ENCODE measurements at places on chromosomes 12 and 14.
A peak's percentile ranks its signal among the peaks of the same experiment; 100 is the strongest.

- no peak for DNase-seq
These were observed 239.0 kb upstream of the ATP2B1 start for GRCh38 chr12:89947437-89948270.

- DNase-seq, result no peak
These were observed 40.1 kb downstream of the STXBP6 start for GRCh38 chr14:25009891-25010290.

GRCh38 chr14:54025661-54026060, 69.0 kb upstream of the BMP4 start:
- no peak for DNase-seq

GRCh38 chr12:3697311-3697870, 55.5 kb downstream of the CRACR2A start:
- no peak for DNase-seq

DNA sequence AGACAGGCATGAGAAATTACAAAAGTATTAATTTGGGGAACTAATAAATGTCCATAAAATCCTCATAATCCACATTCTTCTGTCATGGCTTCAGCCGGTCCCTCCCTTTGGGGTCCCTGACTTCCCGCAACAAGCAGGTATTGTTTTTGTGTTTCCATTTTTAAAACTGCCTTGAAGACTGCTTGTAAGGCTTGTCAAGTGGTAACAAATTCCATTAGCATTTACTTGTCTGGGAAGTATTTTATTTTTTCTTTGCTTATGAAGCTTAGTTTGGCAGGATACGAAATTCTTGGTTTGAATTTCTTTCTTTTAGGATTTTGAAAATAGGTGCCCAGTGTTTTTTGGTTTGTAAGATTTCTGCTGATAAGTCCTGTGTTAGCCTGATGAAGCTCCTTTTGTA, 65.3 kb upstream of the LRFN5 start:
- no peak for DNase-seq

DNA sequence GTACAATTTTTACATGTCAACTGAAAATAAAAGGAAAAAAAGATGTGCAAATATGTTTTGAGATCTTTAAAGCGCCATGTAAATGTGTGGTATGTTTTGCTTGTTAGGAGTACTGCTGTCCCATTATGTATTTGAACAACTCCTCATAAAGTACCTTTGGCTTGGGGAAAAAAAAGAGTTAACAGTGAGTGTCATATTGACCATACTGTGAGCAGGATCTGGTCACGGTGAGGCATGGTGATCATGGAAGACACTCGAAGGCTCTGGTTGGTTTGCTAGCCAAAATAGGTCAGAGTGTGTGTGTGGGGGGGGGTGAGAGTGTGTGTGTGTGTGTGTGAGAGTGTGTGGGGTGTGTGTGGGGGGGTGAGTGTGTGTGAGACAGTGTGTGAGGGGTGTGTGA, 10.1 kb upstream of the FBXL14 start:
- no peak for DNase-seq

DNA sequence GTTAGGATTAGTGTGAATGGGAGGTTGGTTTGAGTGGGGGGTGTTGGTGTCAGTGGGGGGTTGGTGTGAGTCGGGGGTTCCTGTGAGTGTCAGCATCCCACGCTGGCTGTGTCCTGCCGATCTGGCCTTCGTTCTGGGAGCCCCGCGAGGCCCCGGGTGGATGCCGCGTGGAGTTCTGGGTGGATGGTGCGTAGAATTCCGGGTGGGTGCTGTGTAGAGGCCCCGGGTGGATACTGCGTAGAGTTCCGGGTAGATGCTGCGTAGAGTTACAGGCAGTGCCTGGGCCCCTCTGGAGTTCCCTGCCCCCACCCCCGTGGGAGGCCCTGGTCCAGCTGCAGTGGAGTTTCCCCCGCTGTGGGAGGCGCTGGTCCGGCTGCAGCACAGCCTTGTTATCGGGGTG, 8.7 kb downstream of the NOC4L start:
- DNase-seq, result no peak

DNA sequence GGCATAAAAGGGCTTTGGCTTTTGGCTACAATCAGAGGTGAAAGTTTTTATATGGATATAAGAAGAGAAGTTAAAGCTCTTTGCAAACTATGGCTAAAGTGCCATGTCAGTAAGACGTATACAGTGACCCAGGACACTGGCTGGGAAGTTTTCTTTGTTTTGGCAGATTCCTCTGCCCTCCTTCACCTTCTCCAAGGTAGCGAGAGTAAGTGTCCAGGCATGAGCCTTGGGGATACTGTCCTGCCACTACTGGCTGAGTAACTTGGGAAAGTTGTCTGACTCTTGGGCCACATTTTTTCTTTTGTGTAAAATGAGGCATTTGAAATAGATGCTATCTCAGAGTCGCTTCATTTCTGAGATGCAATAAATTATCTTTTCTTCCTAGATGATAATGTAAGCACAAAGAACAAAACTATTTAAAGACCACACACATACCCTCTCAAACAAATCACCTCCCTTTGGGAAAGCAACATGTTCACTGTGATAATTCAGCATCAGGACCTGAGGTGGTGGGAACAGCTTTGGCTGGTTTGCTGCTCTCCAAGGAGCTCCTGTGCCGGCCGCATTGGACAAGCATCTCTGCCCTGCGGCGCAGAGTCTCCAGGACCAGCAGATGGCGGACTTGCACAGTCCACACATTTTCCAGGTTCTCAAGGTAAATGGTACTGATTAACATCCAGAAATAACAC, 106.3 kb downstream of the PTCSC3 start:
- peak; percentile 72 for DNase-seq

DNA sequence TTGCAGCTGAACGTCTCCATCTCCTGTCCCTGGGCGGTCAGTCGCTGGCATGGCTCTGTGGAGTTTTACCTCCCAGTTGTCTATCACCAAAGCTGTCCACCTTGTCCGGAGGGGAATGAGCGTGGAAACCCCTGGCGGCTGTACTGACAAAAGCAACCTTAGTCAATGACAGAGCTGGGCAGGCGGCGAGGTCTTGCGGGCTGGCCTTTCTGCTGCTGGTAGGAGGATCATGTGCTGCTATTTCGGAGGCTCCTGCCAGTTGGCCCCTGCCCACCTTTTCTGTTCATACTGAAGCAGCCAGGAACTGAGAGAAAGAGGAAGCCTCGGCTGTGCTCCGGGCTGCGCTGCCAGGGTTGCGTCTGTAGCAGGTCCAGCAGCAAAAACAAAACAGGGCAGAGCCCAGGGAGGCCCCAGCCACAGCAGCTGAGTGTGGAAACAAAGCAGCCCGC, 57.7 kb downstream of the HMGA2 start:
- no peak for DNase-seq

DNA sequence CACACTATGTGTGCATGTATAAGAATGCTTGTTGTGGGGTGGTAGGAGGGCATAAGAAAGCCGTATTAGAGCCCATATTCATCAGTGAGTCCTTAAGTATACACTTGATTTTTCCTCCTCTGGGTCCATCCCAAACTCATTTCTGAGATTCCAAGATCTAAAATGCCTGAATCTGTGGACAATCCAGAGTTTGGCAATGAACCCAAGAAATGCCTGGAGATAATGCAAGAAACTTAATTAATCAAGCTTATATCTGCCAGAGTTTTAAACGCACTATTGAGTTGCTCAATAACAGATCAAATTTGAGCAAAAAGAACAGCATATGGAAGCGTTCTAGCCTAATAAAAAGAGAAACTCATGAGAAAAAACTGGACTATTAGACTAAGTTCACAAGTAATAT, 143.4 kb upstream of the NAV3 start:
- DNase-seq, result no peak

- no peak for DNase-seq
These were observed 167.2 kb upstream of the BMP4 start for GRCh38 chr14:54123841-54124240.

- no peak for DNase-seq
These were observed 257.8 kb upstream of the CCDC196 start for GRCh38 chr14:66228267-66228970.

- no peak for DNase-seq
These were observed 6.8 kb upstream of the HNF1A start for GRCh38 chr12:120971299-120972180.

- DNase-seq, result no peak
These were observed 347.2 kb upstream of the DCN start for GRCh38 chr12:91529829-91530228.

GRCh38 chr14:93160353-93160801, 24.3 kb downstream of the MOAP1 start:
- no peak for DNase-seq

DNA sequence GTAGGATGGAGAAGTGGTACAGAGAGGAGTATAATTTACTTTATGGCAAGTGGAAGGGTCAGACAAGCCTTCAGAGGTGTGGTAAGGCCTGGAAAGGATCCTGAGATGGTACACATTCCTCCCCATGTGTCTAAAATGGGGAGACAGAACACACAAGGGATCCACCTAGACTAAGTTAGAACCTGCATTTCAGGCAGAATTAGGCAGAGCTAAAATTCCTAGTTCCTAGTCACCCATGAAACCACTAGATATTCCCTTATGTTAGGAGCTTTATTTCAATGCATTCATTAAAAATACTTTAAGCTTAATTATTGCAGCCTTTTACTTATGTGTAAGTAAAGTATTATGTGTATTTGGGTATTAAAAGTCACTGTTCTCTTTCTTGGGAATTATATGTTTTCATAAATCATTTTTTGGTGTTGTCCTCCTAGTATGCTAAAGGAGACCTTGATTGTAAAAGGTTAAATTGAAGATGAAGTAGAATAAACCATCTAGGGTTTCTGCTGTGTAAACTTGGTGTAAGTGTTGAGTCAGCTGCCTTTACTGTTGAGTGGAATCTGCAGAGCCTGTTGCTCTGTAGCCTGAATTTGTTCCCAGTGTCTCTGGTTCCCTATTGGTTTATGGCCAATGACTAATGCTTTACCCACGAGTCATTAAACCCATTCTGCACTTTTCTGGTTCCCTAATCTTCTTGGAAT, 423.2 kb downstream of the ATP23 start:
- no peak for DNase-seq

- DNase-seq, result no peak
These were observed 68.5 kb downstream of the AEBP2 start for GRCh38 chr12:19507823-19508222.

GRCh38 chr12:20097626-20098025, 270.7 kb upstream of the PDE3A start:
- DNase-seq, result no peak

DNA sequence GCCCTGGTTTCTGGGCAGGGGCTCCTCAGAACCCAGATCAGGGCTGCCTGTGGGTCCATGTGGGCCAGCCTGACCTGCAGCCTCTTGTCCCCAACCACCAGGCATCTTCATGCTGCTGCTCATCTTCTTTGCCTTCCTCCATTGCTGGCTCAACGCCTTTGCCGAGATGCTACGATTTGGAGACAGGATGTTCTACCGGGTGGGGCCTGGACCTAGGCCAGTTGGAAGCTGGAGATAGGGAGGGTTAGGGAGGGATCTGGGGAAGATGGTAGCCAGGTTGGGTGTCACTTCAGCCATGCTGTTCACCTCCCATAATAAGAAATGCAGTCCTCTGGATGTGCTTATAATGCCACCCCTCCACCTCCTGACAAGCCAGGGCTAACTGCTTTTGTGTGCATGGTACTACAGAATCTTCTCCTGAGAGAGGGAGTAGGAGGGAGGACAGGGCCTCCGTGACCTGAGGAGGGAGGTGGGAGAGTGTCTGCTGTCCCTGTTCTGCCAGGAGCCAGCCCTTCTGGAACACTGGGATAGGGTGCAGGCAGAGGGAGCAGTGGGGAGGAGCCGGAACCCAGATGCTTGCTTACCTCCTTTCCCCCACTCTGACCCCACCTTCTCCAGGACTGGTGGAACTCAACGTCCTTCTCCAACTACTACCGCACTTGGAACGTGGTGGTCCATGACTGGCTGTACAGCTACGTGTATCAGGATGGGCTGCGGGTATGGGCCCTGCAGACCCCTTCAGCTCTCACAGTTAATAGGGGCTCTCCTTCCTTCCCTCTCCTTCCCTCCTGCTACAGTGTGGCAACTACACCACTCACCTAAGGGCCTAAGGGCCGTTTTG, 17.6 kb downstream of the SOAT2 start:
- no peak for DNase-seq

GRCh38 chr14:96574633-96575632, 72.8 kb downstream of the PAPOLA start:
- no peak for DNase-seq

GRCh38 chr12:8031872-8032241, 659 bp upstream of the FOXJ2 start:
- no peak for DNase-seq

GRCh38 chr14:75025082-75025481, 22.4 kb downstream of the EIF2B2 start:
- no peak for DNase-seq

DNA sequence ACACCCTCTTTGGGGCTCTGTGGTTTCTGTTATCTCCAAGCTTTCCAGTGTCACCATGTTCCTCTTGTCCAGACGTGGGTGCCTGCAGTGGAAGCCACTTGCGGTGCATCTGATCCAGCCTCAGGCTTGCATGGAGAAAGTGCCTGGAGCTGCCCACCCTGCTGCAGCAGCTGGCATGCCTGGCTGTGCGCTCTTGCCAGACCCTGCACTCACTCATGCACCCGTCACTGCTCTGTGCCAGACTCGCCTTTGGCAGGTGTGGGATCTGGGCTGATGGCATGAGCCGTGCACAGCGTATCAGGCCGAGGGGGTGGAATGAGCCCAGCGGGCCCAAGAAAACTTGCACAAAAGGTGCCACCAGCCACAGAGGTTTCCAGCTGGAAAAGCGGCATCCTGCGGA, 105.1 kb downstream of the MNAT1 start:
- DNase-seq, result no peak

- DNase-seq, result no peak
These were observed 53.1 kb downstream of the SLC6A12 start for GRCh38 chr12:160858-161257.

DNA sequence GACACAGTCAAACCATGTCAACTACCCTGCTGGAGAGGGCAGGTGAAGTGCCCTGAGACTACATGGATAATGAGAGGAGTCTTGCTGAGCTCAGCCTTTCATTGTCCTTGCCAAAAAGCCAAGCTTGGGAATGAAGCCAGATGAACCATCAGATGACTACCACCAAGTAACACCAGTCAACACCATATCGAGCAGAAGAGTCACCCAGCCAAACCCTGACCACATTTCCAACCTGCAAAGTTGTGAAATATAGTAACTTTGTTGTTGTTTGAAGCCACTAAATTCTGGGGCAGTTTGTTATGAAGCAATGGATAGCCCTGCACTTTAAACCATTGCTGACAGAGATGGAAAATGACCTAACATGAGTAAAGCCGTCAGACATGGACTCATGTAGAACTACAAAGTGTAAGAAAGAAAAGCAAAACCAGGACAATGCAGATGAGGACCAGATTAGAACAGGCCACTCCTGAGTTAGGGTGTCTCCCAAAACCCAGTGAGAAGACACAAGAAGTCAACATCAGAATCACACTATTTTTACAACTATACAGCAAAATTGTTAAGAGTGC, 12.5 kb upstream of the CRADD start:
- no peak for DNase-seq

GRCh38 chr14:81511111-81511904, 22.3 kb downstream of the SEL1L start:
- DNase-seq, result no peak

GRCh38 chr12:114409852-114410600, 4.1 kb upstream of the TBX5 start:
- no peak for DNase-seq

- no peak for DNase-seq
These were observed 2.5 kb upstream of the CACNA2D4 start for GRCh38 chr12:1920971-1921370.

GRCh38 chr12:70724444-70724843, 87.2 kb upstream of the PTPRB start:
- DNase-seq, result no peak

Data from NCI-H510A (cell line).